Liver (tissue), 10 donors: ENCODE measurements at places on chromosomes 1 and 21.

- H3K36me3 ChIP-seq = no peaks in the 10 kb centered on the region
- H3K27ac ChIP-seq = peak overlapping the region; percentile 80
- no peak for DNase-seq
These were observed 876 bp downstream of the ALDH9A1 start for GRCh38 chr1:165697491-165697880.

DNA sequence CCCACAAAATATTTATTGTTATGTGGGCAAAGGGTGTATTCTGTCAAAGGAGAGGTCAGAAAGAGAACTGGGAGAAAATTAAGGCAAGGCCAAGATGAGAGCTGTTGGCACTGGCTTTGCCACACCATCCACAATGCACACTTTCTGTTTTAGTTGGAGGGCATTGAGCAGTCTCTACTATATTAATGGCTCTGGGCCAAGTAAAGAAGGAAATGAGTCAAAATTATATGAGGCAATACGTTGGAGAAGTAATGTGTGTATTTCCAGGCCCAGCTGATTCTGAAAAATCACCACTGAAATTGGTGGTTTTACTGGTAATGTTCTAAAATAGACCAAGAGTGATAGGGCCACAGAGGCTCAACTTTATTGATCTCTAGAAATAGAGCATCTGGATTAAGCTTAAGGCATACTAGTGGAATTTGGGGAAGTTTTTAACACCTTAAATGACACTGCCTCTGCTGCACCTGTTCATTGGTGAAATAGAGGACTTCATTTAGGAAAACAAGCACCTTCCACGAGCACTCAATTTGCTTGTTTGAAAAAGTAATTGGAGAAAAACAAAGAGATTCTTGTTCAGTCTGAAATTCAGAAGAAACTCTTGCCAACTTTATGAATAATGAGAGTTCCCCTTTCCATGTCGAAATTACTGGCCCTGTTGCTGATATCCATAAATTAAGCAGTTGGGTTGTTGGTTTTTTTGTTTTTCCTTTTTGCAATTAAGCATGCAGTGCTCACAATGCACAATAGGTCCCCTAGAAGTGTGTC lies 424.9 kb downstream of the ADGRL2 start:
- H3K4me1 ChIP-seq = no peaks in the 10 kb centered on the region
- H3K27me3 ChIP-seq = no peaks in the 10 kb centered on the region

DNA sequence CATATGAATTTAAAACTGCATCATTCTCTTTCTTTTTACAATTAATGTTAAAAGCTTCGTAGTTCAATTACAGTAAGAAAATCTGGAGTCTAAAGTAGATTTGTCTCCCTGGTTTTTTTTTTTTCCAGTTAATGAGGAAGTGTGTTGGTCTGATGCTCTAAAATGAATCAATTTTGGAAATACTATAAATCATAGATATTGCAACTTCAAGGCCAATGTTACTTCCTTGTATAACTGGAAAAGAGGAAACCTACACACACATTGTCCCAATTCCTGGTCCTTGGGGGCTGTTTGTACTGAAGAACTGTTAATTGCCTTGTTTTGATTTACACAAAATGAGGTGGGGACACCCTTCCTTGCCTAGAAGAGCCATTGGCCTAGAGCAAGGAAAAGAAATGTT lies 107.2 kb downstream of the RGS2 start:
- no peaks in the 10 kb centered on the region for H3K36me3 ChIP-seq
- no peaks in the 10 kb centered on the region for H3K27me3 ChIP-seq
- peaks cover 7% of the 10 kb centered on the region for H3K4me1 ChIP-seq
- no peak overlapping the region for H3K27ac ChIP-seq

DNA sequence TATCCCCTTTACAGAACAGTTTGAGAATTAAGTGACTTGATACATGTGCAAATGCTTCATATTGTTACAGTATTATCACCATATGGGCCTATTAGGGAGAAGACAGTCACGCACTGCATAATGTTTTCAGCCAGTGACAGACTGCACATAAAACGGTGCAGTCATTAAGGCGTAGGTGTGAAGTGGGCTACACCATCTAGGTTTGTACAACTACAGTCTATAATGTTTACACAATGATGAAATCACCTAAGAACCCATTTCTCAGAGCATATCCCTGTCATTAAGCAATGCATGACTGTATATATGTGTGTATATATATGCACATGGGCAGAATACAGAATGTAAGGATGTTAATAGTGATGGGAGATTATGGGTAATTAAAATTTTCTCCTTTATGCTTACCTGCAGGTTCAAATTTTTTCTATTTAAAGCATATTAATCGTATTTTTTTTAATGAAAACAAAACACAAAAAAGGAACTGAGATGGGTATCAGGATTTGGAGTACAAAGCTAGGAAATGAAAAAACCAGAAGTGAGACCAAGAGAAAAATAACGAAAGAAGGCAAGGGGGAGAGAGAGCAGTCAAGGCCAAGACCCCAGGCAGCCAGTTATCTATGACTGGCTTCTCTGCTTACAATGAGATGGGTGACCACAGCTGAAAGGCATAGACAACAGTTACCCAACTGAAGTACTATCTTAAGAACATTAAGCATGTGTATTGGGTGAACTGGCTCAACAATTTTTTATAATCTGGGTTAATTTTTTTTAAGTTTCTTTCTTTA lies 122.9 kb upstream of the DAB1 start:
- no peaks in the 10 kb centered on the region for H3K36me3 ChIP-seq
- no peaks in the 10 kb centered on the region for H3K4me1 ChIP-seq
- H3K4me3 ChIP-seq = no peak overlapping the region
- H3K27ac ChIP-seq = no peak overlapping the region
- no peaks in the 10 kb centered on the region for H3K27me3 ChIP-seq

- no peak for DNase-seq
- H3K4me3 ChIP-seq = no peak overlapping the region
- H3K4me1 ChIP-seq = no peaks in the 10 kb centered on the region
- H3K27me3 ChIP-seq = no peaks in the 10 kb centered on the region
- H3K36me3 ChIP-seq = no peaks in the 10 kb centered on the region
These were observed 1029.1 kb upstream of the NCAM2 start for GRCh38 chr21:19969156-19969555.

DNA sequence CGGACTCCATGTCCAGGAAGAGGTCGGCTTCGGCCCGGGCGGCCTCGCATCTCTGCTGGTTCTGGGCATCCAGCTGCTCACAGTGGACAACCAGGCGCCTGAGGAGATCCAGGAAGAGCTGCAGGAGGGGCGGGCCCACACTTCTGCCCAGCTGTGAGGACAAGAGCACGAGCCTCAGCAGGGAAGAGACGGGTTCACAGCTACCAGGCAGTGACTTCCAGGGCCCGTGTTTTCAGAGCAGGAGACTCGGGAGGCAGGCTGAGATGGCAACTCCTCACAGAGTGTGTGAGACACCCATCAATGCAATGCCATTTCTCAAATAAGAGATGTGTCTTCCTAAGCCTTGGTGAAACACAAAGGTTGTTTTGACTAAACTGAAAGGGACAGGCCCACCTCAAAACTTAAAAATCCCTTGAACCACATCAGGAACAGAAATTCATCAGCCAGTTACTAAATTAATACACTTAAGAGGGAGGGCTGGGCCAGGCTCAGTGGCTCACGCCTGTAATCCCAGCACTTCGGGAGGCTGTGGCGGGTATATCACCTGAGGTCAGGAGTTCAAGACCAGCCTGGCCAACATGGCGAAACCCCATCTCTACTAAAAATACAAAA lies 43.4 kb downstream of the URB1 start:
- no peaks in the 10 kb centered on the region for H3K27me3 ChIP-seq
- no peak for DNase-seq
- H3K4me1 ChIP-seq = no peaks in the 10 kb centered on the region
- peaks cover 20% of the 10 kb centered on the region for H3K36me3 ChIP-seq

DNA sequence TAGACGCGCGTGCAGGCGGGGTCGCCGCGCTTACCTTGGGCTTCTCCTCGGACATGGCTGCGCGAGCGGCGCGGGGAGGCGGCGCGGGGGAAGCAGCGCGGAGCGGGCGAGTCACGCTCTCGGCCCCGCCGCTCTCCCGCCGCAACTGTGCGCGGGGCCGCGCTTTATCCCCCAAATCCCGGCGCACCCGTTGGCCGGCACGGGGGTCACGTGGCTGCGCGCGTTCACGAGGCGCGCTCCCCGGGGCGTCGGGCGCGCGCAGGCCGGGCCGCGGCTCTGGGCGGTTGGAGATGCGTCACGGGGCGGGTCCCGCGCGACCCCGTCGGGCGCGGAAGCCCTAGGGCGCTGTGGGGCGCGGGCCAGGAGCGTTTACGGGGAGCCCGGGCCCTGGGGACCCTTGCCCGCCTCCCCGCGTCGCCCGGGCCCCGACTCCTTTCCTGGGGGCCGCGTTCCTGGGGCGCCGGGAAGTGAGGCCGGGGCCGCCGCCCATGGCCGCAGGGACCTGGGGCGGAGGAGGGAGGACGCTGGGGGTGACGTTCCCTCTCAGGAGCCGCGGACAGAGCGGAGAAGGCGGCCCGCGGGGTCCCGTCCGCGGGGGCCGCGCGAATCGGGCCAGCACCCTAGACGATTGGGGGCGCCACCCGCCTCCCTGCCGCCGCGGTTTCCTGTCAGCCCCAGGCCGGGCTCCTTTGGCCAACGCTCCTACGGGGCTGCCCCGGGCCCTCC lies at the start of gene SUMO3:
Gene SUMO3 (minus strand): TSS at position 149 of the 726 bp plus-strand sequence. CDS start 94 bp downstream, at position 55.
- H3K27ac ChIP-seq = peak within 1 kb of the TSS; percentile 85
- peak within 1 kb of the TSS; percentile 71 for H3K4me3 ChIP-seq
- peaks cover 14% of the 10 kb centered on the region for H3K4me1 ChIP-seq
- no peaks in the 10 kb centered on the region for H3K36me3 ChIP-seq
- peak; percentile 84 for DNase-seq

- no peaks in the 10 kb centered on the region for H3K27me3 ChIP-seq
- H3K4me3 ChIP-seq = no peak overlapping the region
- DNase-seq = no peak
- peaks cover 7% of the 10 kb centered on the region for H3K4me1 ChIP-seq
These were observed 36.4 kb upstream of the HHAT start for GRCh38 chr1:210292231-210292871.

- no peaks in the 10 kb centered on the region for H3K4me1 ChIP-seq
- H3K36me3 ChIP-seq = no peaks in the 10 kb centered on the region
- H3K27me3 ChIP-seq = no peaks in the 10 kb centered on the region
- no peak overlapping the region for H3K27ac ChIP-seq
- peak; percentile 36 for DNase-seq
These were observed 57.3 kb downstream of the PSMG1 start for GRCh38 chr21:39125752-39126485.
